Suprapubic skin (tissue), 4 donors: ENCODE measurements at places on chromosomes 3 and 15.
A peak's percentile ranks its signal among the peaks of the same experiment; 100 is the strongest.

DNA sequence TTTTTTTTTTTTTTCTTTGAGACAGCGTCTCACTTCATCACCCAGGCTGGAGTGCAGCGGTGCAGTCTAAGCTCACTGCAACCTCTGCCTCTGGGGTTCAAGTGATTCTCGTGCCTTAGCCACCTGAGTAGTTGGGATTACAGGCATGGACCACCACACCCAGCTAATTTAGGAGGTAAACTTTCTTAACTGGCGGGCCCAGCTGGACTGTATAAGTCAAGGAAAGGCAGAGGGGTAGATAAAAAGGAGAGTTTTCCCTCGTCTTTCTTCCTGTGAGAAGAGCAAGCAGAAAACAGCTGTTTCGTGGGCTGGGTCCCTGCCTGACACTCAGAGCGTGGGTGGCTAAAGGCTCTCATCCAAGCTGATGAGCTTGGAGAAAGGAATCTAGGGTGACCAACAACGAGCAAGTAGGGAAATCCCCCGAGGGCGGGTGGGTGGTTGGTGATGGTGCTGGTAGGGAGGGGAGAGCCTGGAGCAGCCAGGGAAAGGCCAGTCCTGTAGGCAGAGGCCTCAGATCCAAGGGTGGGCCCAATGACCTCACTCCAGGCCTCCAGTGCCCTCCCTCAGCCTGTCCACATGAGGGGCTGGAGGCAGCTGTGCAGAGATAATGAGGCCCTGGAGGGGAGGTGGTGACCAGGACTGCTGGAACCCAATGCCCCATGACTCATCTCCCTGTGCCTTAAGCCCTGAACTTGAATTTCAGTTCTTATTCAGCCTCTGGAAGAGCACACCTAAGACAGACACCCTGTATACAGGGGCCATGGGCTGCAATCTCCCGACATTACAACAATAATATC, 43.1 kb upstream of the LIMD1 start:
- no peak overlapping the region for H3K4me3 ChIP-seq
- no peaks in the 10 kb centered on the region for H3K27me3 ChIP-seq
- H3K27ac ChIP-seq = peak overlapping the region; percentile 52
- no peaks in the 10 kb centered on the region for H3K36me3 ChIP-seq
- peak; percentile 84 for DNase-seq

DNA sequence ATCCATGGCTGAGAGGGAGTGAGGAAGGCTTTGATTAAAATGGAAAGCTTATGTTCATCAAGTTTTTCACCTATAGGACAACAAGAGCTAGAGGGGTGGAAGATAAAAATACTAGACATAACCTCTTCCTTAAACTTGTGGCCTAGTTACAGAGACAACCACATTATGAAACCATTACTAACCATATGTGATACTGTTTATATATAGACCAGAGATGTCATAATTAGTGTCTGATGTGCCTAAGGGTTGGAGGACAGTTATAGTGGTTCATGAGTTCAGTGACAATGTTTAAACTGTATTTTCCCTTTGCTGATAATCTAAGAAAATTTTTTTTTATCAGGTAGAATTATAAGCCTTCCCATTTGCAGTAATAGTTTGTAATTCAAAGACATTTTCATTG, 23.7 kb downstream of the PHLDB2 start:
- no peak for DNase-seq
- H3K4me1 ChIP-seq = no peaks in the 10 kb centered on the region
- H3K36me3 ChIP-seq = peaks cover 10% of the 10 kb centered on the region
- H3K27me3 ChIP-seq = no peaks in the 10 kb centered on the region

DNA sequence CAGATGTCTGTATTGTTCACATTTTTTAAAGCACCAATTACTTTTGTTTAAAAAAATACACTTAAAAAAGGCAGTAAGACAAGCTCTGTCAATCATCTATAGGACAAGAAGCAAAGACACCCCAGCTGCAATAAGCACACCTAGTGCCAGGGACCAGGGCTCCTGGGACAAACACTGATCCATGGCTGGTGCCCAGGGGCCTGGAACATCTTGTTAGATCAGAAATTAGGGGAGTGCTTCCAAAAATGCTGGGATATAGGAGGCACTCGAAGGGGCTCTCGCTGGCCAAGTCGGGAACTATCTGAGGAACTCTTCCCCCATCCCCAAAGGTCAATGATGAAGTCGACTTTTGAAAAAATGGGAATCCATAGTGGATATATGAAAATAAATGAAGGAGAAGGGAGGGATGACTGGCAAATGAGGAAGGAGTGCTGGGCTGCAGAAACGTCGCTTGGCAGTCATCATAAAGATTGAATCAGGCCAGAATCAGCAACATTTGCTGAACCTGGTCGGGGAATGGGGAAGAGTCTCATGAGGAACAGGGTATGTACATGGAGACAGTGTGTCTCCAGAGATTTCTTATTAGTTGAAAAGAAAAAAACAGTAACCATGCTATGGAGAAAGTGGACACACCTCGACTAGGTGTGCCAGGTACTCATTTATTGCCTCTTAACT, 28.5 kb downstream of the TSPAN3 start:
- H3K27me3 ChIP-seq = no peaks in the 10 kb centered on the region
- no peak overlapping the region for H3K27ac ChIP-seq
- peaks cover 19% of the 10 kb centered on the region for H3K36me3 ChIP-seq
- no peak for DNase-seq

- H3K36me3 ChIP-seq = no peaks in the 10 kb centered on the region
- H3K27me3 ChIP-seq = no peaks in the 10 kb centered on the region
- H3K27ac ChIP-seq = peak overlapping the region; percentile 86
- peaks cover 44% of the 10 kb centered on the region for H3K4me1 ChIP-seq
- no peak for DNase-seq
- no peak overlapping the region for H3K4me3 ChIP-seq
Measured at GRCh38 chr3:134693226-134693625, 42.4 kb upstream of the KY start.

GRCh38 chr15:100094127-100094510, 247.7 kb downstream of the ADAMTS17 start:
- DNase-seq = no peak
- no peak overlapping the region for H3K4me3 ChIP-seq
- H3K27ac ChIP-seq = no peak overlapping the region
- no peaks in the 10 kb centered on the region for H3K4me1 ChIP-seq
- no peaks in the 10 kb centered on the region for H3K36me3 ChIP-seq

- no peak overlapping the region for H3K27ac ChIP-seq
- H3K4me3 ChIP-seq = no peak overlapping the region
- peaks cover 18% of the 10 kb centered on the region for H3K27me3 ChIP-seq
- no peak for DNase-seq
- peaks cover 6% of the 10 kb centered on the region for H3K4me1 ChIP-seq
Measured at GRCh38 chr3:193775421-193776077, 182.5 kb downstream of the OPA1 start.

DNA sequence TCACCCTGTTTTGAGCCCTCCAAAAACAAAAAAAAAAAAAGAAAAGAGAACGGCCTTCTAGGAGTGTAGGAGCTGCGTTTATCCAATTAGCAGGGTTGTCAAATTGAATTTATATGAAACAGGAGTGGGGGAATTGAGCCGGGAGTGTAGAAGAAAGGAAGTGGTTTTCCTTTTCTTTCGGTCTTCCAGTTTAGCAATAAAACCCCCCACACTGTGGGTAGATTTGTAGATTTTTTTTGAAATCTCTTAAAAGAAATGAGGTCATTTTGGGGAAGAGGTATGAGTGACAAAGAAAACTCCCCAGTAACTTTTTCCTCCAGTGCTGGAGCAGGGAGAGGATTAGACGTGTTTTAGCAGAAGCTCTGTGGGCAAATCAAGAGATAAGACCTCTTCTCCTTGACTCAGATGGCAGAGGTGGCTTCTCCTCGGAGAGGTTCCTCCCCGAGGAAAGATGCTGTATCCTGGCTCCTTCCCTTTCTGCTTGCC, 30.8 kb downstream of the BOC start:
- H3K27ac ChIP-seq = peak overlapping the region; percentile 62
- H3K27me3 ChIP-seq = no peaks in the 10 kb centered on the region
- no peak overlapping the region for H3K4me3 ChIP-seq
- H3K4me1 ChIP-seq = peaks cover 56% of the 10 kb centered on the region
- no peak for DNase-seq
- H3K36me3 ChIP-seq = no peaks in the 10 kb centered on the region

DNA sequence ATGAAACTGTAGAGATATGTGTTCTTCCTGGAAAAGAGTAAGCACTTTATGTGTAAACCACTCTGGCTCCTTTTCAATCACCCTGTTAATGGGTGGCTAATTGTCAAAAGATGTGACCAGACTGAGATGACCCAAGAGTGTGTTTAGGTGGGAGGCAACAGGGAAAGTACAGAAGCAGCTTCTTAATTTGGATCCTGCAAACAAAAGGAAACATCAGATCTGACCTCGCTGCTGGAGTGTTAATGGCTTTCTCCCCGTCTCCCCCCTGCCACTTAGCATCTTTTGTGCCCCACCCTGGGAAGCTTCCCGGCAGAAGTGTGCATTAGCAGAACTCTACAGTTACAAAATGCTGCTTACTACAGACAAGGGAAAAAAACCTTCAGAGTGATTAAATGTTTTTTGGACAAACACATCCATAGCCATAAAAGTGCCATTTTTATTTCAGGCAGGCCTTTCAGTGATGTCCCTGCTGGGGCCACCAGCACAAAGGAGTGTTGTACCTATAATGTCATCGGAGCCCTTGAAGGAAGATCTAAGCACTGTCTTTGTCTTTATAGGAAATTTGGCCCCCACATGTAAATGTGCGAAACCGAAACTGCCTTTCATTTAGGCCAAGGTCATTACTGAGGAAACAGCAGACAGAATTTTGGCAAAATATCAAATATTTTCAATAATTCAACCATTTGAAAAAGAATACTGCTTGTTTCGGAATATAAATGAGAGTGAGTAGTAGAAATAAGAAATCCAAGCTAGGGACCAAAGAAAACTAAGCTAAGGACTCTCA, 311.0 kb downstream of the WDR72 start:
- no peak overlapping the region for H3K27ac ChIP-seq
- no peaks in the 10 kb centered on the region for H3K4me1 ChIP-seq
- no peak overlapping the region for H3K4me3 ChIP-seq
- no peaks in the 10 kb centered on the region for H3K36me3 ChIP-seq
- DNase-seq = no peak

DNA sequence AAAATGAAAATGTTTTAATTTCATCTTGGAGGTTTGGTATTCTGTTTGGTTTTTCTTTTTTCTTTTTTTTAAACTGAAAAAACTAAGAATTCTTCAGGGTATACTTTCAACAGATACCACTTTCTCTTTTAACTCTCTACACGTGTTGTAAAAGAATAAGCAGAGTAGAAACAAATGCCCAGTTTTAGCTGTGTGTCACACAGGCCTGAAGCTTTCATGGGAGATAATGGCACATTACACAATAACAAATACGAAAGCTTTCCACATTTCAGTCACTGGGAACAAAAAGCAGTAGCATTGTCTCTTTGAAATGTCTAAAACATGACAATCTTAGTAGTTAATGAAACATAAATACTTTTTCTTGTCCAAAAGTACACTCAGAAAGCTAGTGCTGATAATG, 818.5 kb downstream of the TBL1XR1 start:
- H3K27ac ChIP-seq = no peak overlapping the region
- H3K36me3 ChIP-seq = no peaks in the 10 kb centered on the region
- DNase-seq = no peak
- H3K4me1 ChIP-seq = no peaks in the 10 kb centered on the region
- H3K27me3 ChIP-seq = no peaks in the 10 kb centered on the region

DNA sequence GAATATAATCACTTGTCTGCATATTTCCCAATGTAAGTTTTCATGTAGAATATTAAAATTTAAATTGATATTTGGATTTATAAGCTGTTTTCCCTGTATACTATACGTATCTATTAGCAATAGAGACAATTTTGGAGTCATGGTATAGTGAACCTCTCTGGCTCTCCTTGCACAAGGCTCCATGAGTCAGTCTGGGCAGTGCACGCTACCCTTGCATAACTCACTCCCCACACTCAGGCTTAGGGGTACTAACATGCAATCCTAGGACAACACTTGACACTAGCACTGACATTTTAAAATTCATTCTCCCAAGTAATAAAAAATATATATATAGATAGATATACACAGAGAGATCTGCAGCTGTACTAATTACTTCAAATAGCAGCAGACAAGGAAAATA, 39.2 kb downstream of the SLC24A1 start:
- peaks cover 43% of the 10 kb centered on the region for H3K36me3 ChIP-seq
- no peak overlapping the region for H3K27ac ChIP-seq
- no peaks in the 10 kb centered on the region for H3K27me3 ChIP-seq
- no peaks in the 10 kb centered on the region for H3K4me1 ChIP-seq

GRCh38 chr3:68535782-68536181, 396.6 kb downstream of the TAFA4 start:
- H3K4me1 ChIP-seq = no peaks in the 10 kb centered on the region
- no peak overlapping the region for H3K4me3 ChIP-seq
- H3K27me3 ChIP-seq = no peaks in the 10 kb centered on the region
- DNase-seq = no peak
- H3K36me3 ChIP-seq = no peaks in the 10 kb centered on the region

DNA sequence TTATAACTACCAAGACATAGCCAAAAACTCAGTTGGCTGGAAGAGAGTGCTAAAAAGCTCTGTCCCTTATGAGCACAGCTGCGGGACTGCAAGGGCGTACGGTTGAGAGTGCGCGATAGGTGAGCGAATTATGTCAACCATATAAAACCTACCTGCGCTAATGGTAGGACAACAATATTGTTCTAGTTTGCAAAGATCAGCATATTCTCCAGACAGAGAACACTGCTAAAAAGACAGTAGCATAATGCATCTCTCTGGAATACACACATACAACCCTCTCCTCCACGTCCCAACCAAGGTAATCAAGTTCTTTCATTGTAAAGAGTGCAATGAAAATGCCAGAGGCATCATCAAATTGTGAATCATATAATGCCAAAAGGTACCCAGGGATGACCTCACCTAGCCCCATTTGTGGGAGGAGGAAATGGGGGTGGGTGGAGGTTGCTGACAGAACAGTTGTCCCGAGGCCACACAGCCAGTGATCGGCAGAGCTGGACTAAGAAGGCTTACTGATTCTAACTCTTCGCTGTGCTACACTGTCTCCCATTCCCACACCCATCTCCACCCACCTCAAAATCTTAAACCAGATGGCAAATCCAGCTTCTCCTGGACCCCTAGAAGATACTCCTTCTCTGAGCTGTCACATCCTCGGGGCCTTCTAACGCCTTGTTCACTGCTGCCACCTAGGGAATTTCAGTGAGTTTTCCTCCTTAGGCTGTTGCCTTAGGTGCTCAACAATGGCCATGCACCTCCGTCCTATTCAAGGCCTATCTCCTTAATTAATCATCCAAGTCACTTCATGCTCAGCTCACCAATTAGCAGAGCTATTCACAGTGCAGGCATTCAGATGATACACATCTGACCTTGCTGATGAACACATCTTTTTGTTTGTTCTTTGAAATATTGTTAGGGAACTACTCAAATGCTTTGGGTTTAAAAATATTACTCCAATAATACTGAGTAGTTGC, 60.7 kb downstream of the RPL22L1 start:
- no peaks in the 10 kb centered on the region for H3K27me3 ChIP-seq
- no peak for DNase-seq
- H3K36me3 ChIP-seq = no peaks in the 10 kb centered on the region

- no peak for DNase-seq
- H3K27me3 ChIP-seq = no peaks in the 10 kb centered on the region
Measured at GRCh38 chr3:179973931-179974361, 62.8 kb downstream of the PEX5L start.

- no peak for DNase-seq
- no peak overlapping the region for H3K27ac ChIP-seq
- no peaks in the 10 kb centered on the region for H3K36me3 ChIP-seq
- H3K27me3 ChIP-seq = no peaks in the 10 kb centered on the region
- no peak overlapping the region for H3K4me3 ChIP-seq
- H3K4me1 ChIP-seq = peaks cover 6% of the 10 kb centered on the region
Measured at GRCh38 chr3:50661321-50661837, 13.3 kb upstream of the DOCK3 start.
